ENCODE measurements at places on chromosomes 5 and 9.
A peak's percentile ranks its signal among the peaks of the same experiment; 100 is the strongest.

DNA sequence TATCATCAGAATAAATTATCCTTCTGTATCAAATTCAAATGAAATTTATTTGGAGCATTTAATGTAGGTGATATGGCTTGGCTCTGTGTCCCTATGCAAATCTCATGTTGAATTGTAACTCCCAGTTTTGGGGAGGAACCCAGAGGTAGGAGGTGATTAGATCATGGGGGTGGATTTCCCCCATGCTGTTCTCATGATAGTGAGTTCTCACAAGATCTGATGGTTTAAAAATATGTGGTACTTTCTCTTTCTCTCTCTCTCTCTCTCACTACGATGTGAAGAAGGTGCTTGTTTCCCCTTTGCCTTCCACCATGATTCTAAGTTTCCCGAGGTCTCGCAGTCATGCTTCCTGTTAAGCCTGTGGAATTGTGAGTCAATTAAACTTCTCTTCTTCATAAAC lies 678.4 kb upstream of the RGMB start:
- no peak for DNase-seq

GRCh38 chr9:128643519-128644300 lies 12.9 kb downstream of the DYNC2I2 start:
- no peak for DNase-seq

DNA sequence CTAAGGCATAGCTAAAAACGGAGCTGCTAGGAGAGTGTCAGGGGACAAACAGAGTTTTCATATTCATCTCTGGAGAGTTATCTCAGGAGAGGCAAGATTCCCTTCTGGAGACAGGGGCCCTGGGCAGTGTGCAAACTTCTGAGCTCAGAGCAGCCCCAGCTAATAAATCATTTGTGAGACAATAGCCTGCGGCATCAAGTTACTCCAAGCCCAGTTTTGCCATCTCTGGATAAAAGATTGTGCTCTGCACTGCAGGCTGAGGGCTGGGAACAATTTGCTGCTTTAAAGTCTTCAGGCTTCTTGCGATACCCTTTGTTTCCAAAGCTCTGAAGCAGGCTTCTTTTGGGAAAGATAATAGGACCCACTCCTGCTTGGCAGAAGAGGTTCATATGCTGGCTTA lies 164.3 kb upstream of the BRINP1 start:
- no peak for DNase-seq

DNA sequence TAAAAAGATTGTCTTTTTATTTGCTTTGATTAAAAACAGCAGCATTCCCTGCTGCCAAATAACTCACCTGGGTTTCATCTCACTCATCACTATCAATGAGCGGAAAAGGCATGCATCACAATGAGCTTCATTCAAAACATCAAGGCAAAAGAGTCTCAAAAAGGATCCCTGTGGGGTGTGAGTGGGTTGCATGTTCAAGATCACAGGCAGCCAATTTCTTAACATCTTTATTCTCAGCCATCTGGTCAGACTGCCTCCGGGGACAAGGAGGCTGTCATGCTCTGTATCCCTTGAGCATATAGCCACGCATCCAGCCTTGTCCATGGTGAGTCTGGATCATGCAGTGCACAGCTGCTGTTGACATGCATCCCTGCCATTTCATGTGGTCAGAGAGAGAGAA lies 117.1 kb downstream of the ICE1 start:
- no peak for DNase-seq

DNA sequence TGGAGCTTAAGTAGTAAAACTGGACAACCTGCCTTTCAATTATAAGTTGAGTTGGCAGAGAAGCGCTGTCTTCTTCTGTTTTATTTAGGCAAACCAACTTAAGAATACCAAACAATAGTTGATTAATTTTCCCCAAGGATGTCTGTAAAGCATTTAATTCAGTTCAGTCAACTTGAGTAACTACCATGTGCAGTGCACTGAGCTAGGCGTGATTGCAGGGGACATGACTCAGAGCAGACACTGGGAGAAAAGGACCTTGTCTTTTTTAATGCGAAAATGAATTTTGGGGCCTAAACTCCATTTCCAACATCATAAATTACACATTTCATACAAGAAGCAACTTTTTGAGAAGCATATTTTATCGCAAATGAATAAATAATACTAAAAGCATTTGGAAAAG lies 66.3 kb downstream of the FBXL7 start:
- DNase-seq, result no peak

DNA sequence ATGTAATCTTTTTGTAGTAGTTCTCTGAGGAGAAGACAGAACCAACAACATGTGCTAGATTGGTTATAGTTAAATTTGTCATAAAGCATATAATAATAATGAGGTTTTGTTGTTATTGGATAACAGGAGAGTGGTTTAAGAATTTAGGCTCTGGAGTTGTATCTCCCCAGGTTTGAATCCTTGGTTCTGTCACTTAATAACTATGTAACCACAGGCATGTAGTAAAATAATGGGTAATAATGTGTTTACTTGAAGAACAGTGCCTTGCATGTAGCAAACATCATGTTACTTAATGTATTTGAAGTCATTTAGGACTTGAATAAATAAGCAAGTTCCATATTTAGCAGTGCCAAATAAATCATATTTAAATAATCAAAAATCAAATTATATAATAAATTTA lies 55.8 kb downstream of the NSD1 start:
- DNase-seq, result no peak

- DNase-seq, result no peak
These were observed 341 bp downstream of the MXD3 start for GRCh38 chr5:177311392-177311722.

DNA sequence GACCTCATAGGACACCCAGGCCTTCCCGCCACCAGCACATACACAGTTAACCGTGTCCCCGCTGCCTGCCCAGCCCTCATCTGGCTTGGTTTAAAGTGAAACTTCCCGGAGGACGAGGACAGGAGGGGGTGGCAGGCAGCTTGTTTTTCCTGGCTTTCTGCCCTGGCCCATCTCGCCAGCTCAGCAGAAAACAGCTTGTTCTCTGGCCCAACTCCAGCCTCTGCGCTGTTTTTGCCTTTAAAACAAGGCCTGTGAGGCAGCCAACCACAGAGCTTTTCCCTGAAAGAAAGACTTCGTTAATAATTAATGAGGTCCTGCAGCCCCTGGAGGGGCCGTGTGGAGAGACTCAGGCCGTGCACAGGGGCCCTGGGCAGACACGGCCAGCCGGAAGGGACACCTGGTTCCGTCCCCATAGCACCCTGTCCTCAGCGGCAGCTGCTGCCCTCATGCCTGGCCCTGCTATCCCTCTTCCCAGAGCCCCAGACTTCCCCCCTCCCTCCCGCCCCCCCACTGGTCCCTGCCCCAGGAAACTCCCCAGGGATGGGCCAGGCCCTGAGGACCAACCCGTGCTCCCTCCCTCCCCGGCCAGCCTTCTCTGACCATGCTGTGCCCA lies 108.7 kb downstream of the RXRA start:
- DNase-seq, result no peak

DNA sequence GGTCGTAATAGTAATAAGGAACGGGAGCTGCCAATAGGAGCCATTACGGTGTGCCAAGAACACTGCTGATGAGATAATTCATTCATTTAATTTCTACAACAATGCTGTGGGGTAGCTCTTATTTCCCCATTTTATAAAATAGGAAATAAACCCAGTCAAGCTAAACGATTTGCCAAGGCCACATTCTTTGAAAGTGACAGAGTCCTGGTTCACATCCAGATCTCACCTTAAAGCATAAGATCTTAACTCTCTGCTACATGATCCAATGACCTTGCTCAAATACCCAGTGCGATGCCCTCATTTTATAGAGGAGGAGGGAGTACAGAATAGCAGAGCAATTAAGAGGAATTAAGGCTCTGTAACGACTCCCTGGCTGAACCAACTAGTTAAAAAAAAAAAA lies 5.0 kb downstream of the PDE6A start:
- DNase-seq, result peak; percentile 65

- DNase-seq, result no peak
These were observed 35.2 kb downstream of the SLC9A3 start for GRCh38 chr5:488744-489688.

GRCh38 chr5:6644794-6645241 lies 11.6 kb downstream of the SRD5A1 start:
- DNase-seq, result peak; percentile 32

DNA sequence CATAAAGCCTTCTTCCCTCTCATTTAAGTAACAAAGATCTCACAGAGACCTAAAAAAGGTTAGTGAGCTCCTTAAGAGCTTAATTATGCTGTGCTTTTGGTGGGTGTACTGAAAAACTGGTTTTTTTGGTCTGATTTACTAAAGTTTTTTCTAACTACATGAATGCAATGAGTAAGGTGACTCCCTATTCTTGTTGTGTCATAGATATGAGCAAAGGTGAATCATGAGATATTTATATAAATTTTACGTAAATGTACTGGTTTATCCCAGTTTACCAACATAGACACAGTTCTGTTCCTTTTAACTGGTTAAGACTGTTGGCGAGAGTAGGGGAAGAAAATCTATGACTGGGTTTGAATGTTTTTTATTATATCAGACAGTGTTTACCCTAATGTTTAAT lies 250.5 kb downstream of the NR2F1-AS1 start:
- DNase-seq, result no peak

DNA sequence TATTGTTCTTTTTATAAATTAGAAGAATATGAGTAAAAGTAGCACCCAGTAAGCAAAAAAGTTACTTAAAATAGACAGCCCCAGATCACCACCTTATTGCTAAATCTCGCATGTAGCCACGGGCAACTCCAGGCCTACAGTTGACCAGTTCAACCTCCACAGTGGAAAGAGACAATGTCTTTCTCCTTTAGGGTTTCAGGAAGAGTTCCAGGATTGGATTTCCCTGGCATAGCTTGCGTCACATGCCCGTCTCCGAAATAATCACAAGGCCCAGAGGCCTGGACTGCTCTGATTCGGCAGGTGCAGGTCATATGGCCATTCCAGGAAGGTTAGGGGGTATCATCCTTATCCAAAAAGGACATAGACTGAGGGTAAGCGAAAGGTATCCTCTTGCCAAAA lies 9.9 kb upstream of the PFDN1 start:
- peak; percentile 31 for DNase-seq

GRCh38 chr5:97112230-97112629 lies 30.2 kb downstream of the LIX1 start:
- no peak for DNase-seq

DNA sequence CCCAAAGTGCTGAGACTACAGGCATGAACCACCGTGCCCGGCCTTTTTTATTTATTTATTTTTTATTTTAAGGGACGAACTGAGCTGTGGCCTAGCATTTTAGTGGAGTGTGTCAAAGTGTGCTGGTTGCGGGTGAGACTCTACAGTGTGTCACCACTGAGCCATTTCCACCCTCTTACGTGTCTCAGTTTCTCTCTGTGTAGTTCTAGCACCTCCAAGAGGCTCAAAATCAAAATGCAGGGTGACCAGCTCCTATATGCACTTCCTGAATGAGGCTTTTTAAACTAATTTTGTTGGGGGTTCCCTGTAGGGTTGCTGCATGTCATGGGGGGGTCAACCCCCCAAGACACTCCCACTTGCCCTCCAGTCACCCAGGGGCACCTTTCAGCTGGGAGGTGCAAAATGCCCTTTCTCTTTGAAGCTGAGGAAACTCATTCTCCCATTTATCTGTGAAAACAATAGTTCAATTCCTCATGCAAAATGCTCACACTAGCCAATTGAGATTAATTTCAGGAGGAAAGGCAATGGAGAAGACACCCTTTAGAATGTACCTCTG lies 69.3 kb downstream of the COL15A1 start:
- peak; percentile 40 for DNase-seq

DNA sequence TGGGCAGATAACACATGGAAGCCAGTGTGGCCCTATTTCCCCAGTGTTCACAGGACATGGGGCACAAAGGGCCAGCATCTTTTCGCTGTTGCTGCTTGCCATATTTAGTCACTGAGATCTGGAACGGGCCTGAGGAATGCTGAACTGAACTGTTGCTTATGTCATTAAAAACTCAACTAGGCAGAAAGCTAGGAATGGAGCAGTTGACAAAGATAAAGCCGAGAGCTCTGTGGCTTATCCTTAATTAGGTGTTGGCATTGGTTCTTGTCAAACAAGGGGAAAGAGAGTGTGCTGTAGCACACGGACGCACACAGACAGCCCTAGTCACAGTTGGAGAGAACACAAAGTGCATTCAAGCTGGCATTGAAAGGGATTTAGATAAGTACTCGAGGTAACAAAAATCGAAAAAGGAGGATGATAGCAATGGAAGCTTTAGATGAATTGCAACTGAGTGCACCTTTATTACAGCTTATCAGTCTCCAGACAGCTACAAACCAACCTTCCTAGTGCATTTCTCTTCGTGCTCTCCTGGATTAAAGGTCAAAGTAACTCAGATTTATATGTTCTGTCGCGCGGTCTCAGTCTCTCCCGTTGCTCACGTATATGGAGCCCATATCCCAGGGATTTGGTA lies 450.2 kb upstream of the ZNF608 start:
- DNase-seq, result no peak

GRCh38 chr9:94931740-94932139 lies 205.2 kb downstream of the AOPEP start:
- DNase-seq, result no peak

GRCh38 chr5:89992201-89992600 lies 417.4 kb downstream of the CETN3 start:
- DNase-seq, result no peak

DNA sequence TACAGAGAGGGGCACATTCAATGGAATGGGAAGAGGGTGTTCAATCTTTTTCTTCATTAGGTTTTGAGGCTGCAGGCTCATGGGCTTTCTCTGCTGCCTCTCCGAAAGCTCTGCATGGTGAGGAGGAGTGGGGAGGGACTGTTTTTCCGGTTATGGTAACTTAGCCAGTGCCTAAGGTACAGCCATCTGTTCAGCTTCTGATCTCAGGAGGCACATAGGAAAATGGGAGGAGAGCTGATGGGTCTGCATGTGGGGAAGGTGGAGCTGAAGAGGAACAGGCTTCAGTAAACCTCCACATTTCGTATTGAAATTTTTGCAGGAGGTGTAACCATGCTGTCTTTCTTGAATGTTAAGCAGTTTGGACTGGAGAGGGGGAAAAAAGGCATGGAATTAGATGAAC lies 1020.4 kb upstream of the WWC1 start:
- DNase-seq, result no peak

DNA sequence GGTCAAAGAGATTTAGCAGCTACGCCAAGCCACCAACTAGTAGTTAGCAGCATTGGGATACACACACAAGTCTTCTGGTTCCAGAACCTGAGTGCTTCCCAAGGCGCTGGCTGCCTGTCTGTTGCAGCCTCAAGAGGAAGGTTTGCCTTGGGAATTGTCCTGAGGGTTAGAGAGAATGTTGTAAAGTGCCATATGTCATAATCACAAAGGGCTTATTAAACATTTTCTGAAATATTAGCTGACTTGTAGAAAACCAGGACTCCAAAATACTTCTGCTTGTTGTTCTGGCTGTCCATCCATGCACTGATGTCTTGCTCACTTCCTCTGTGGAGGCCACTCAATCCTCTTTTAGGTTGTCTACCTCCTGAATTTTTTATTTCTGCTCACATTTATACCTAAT lies 46.3 kb downstream of the SLC36A1 start:
- DNase-seq, result peak; percentile 46
